ENCODE measurements at places on chromosomes 13 and 19.

DNA sequence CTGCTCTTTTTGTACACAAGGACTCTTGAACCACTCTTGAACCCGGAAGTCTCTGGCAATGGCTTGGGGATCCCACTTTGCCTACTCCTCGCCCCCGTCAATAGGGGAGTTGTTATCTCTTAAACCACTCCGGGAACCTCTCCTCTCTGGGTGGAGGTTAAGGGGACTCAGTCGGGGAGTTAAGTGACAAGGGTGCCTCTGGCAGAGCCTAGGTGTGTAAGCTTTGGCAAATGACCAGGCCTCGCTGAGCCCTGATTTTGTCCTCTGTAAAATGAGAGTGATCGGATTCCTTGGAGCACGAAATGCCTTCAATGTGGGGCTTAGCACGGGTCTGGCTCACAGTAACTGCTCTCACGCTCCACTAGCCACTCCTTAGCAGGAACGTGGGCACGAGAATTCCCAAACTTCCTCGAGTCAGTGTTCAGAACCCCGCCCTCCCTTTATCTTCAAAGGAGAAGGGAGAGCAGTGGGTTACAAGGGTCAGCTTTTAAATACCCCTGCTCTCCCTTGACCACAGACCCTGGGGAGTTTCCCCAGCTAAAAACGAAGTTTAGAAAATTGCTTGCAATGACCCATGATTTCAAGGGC, 193.3 kb downstream of the KATNAL1 start:
- ATAC-seq, result no peak

- ATAC-seq, result no peak
Observed at GRCh38 chr13:41470196-41470595, 12.8 kb downstream of the RGCC start.

GRCh38 chr13:97028441-97029299, 34.4 kb upstream of the OXGR1 start:
- peak; percentile 31 for ATAC-seq

GRCh38 chr19:45469945-45470761, 2.4 kb downstream of the FOSB start:
- ATAC-seq, result no peak

DNA sequence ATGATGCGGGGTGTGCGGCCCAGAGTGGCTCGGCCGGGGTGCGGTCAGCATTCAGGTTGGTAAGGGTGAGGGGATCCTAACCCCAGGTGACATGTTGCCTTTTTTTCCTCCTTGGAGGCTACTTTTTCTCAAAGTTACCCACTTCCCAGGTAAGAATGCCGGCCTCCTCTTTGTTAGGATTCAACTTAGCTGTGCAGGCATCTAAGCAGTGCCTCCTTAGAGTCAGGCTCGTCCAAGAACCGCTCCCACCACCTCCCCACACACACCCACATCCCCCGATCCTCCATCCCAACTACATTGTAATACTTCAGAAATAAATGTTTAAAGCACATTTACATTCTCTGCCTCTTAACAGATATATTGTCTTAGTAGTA, 733 bp upstream of the ENOX1 start:
- ATAC-seq, result no peak

- no peak for ATAC-seq
Observed at GRCh38 chr13:59793107-59793506, 370.6 kb downstream of the DIAPH3 start.

DNA sequence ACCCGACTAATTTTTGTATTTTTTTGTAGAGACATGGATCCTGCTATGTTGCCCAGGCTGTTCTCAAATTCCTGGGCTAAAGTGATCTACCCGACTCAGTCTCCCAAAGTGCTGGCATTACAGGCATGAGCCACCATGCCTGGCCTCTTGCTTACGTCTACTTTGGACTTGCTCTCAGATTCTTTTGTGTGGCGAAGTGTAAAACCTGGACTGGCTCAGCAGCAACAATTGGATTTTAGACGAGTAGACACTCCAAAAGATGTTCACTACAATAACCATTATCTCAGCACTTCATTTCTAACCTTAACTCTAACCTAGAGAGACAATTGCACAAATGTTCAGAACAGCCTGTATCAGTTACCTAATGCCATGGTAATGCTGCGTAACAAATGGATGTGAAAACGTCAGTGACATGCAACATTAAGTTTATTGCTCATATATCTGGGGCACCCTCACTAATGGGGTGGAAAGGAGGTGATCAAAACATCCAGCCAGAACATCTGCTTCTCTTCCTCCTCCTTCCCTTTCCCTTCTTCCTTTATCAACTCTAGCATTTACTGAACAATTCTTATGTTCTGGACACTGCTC, 124.9 kb upstream of the MRI1 start:
- no peak for ATAC-seq

GRCh38 chr13:61253105-61253877, 162.4 kb downstream of the PCDH20 start:
- no peak for ATAC-seq

- ATAC-seq, result no peak
Observed at GRCh38 chr13:64471916-64472315, 2758.2 kb downstream of the PCDH9 start.

Measured in gastroesophageal sphincter (tissue), 4 donors.